ENCODE measurements at places on chromosomes 13 and 19. TPM values are rescaled to one million over a fixed set of nuclear protein-coding genes. Genes with fewer than 3 reads are reported as not detected.

GRCh38 chr19:21098291-21098690, 16.3 kb downstream of the ZNF714 start:
- no peak for DNase-seq

Gene C5AR1
- 320 TPM for polyA plus RNA-seq

Gene IL4I1
- 7.6 TPM for polyA plus RNA-seq

GRCh38 chr19:46847528-46847927, 3.1 kb downstream of the AP2S1 start:
- no peak for DNase-seq

DNA sequence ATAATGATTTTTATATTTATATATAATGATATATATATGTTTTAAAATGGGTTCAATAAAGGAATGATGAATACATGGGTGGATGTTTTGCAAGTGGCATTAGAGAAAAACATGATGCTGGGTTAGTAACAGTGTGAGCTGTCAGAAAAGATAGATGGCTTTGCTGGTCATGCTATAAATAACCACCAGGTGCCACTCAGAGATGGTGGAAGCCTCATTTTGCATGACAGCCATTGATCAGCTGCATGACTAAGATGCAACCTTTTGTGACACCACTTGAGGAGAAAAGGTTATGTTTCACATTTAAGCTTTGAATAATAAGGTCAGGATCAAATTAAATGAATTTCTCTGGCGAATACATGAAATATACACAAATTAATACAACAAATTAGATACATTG, 737.7 kb downstream of the PCDH9 start:
- DNase-seq, result no peak

- no peak for DNase-seq
Observed at GRCh38 chr13:99376924-99377323, 69.7 kb upstream of the GPR183 start.

Gene CYP2F1
- not detected for polyA plus RNA-seq

- no peak for DNase-seq
Observed at GRCh38 chr13:106299621-106300020, 235.8 kb downstream of the EFNB2 start.

Gene CD33
- 264 TPM for polyA plus RNA-seq

Gene PRR36
- not detected for polyA plus RNA-seq

- DNase-seq, result no peak
Observed at GRCh38 chr13:86020351-86021002, 221.3 kb upstream of the SLITRK6 start.

Gene PTGIR
- 14.1 TPM for polyA plus RNA-seq

Gene MEIOSIN
- not detected for polyA plus RNA-seq

DNA sequence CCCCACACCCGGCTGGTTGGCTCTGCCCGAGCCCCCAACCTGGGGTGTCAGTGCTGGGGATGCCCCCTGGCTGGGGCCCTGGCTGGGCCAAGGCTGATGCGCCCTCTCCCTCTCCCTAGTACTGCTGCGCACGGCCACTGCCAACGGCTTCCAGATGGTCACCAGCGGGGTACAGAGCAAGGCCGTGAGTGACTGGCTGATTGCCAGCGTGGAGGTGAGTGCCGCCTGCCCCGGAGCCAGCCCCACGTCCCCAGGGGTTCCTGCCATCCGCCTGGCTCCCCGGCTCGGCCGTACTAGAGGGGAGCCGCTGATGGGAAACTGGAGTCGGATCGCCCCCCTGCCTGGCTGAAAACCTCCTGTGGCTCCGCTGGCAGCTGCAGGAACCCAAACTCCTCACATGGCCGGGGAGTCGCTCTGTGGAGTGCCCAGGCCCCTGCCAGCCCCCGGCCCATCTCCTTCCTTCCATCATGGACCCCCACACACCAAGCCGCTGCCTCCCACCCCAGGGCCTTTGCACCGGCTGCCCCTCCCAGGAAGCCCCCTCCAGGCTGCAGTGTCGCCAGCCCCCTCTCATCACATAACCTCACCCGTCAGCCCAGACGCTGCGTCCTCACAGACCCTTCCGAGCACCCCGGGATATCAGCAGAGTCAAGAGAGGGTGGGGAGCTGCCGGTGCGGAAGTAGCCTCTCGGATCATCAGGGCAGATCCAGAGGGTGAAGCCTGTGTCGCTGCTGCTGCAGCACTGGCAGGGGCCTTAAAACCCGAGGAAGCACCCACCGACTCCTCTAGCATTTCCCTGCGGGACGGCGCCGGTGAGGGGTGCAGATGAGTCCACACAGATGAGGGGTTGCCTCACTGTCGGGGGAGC, 10.6 kb downstream of the NCLN start:
- DNase-seq, result no peak

DNA sequence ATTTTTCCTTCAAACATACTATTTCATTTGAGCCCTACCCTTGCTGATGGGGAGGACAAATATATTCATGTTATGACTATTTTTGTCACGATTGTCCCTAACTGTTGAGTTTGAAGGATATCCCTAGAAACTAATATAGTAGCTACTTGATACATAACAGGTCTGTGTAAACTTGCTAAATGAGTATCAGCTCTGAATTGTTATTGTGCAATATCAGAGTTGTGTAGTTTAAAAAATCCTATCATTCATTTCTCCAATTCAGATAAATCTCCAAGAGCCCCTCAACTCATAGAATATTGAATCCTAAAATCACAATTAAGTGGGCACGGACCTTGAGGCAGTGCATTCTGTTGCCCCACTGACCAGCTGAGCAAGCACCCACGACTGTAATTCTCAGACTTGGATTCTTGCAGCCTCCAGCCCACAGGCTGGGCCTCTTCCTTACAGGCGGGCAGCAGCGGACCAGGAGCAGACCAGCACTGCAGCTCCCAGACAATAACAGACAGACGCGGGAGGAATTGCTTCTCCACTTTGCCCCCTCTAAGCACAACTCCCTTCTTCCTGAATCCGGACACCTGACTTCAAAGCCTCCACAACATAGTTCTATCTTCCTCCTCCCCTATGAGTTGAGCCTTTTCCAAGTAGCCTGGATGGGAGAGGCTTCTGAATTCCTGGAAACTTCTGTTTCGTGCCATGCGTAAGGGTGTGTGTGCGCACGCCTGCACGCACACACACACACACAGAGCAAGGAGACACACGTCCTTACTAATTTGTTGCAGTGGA, 337.6 kb upstream of the ARGLU1 start:
- no peak for DNase-seq

Gene TPTE2
- not detected for polyA plus RNA-seq

- no peak for DNase-seq
Observed at GRCh38 chr19:50005428-50005827, 19.7 kb downstream of the VRK3 start.

DNA sequence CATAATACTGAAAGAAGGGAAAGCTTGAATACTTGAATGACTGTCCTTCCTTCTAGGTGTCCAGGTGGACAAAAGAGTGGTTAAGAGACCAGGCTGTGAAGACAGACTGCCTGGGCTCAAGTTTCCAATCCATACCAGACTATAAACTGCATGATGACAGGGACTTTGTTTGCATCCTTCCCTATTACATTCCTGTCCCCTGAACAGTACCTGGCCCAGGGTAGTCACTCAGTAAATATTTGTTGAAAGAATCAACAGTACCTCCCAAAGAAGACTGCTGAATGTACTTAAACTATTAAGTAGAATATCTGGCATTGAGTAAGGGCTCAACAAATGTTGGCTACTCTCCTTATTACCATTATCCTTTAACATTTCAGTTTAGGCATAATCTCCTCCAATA, 29.7 kb downstream of the MIPEP start:
- no peak for DNase-seq

- DNase-seq, result peak; percentile 14
Observed at GRCh38 chr13:36251526-36251925, 37.2 kb upstream of the SOHLH2 start.

GRCh38 chr19:43464134-43464775, 1.2 kb downstream of the LYPD3 start:
- DNase-seq, result no peak

- no peak for DNase-seq
Observed at GRCh38 chr13:24574847-24575246, 62.3 kb upstream of the PARP4 start.

Gene COG6
- 8.4 TPM for polyA plus RNA-seq

DNA sequence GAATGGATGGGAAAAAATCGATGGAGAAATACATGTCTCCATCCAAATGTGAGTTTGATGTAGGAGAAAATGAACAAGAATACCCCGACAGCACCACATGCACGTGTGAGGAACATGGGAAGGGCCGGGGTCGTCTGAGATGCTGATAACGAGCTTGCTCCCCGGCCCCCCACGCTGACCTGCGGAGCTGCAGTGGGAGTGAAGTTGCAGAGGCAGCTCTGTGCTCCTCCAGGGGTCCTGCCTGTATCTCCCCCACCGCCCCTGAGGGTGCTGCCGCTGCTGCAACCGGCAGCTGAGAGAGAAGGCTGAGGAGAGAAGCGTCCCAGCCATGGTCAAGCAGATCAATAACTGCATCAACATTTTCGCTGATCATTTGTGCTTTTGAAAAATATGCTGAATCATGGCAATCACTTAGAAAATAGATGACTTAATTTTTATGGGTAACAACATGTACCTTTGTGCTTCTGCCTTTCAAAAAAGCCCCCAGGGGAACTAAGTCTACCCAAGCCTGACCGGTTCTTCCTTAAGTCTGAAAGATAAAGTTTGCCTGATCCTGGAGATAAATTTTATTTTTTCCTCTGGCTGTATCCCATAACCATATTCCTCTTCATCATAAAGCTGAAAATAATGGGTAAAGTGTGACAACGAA, 18.2 kb upstream of the NAXD start:
- no peak for DNase-seq

DNA sequence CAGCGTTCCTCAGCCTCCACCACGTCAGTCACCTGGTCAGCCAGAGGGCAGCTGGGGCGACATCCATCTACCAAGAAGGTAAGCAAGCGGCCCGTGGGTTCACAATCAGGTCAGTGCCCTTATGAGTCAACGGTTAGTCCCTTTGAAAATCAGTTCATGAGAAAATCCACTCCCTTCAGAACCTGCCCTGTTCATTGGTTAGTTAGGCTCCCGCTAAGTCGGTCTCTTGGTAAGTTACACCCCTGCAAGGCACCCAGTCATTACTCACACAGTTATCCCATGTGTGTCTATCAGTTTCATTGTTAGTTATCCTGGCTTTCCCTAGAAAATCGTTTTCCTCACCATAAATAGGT, 564 bp downstream of the SIGLECL1 start:
- DNase-seq, result no peak

DNA sequence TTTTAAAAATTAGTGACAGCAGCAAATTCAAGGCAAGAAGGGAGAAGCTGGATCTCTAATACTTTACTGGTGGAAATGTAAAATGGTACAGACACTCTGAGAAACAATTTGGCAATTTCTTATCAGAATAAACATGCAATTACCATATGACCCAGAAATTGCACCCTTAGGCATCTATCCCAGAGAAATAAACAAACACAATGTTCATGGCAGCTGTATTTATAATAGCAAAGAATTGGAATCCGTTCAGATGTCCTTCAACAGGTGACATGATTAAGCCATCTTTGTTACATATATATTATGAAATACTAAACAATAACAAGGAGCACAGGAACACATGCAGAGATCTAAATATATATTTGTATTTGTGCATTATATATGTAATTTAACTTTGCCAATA, 756.5 kb downstream of the SLITRK1 start:
- DNase-seq, result no peak

DNA sequence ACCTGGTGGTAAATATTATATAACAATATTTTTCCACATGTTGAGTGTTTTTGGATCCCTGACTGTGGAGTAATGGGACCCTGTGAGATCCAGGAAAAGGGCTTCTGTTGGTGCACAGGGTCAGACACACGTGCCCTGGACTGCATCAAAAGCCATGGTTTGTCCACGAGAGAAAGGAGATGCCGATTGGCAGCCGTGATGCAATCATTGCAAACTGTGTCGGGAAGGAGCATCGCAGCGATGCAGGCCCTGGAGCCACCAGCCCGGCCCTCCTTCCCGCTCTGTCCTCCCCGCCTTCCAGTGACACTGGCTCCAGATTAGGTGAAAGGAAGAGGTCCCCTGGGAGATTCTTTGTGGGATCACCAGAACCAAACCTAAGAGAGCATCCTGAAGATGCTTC, 9.1 kb downstream of the COL4A2 start:
- DNase-seq, result no peak

- DNase-seq, result no peak
Observed at GRCh38 chr19:34579281-34580054, 97.5 kb downstream of the SCGB2B2 start.

- no peak for DNase-seq
Observed at GRCh38 chr13:33884531-33885220, 66.7 kb downstream of the RFC3 start.

Gene FGF22
- polyA plus RNA-seq, result not detected

DNA sequence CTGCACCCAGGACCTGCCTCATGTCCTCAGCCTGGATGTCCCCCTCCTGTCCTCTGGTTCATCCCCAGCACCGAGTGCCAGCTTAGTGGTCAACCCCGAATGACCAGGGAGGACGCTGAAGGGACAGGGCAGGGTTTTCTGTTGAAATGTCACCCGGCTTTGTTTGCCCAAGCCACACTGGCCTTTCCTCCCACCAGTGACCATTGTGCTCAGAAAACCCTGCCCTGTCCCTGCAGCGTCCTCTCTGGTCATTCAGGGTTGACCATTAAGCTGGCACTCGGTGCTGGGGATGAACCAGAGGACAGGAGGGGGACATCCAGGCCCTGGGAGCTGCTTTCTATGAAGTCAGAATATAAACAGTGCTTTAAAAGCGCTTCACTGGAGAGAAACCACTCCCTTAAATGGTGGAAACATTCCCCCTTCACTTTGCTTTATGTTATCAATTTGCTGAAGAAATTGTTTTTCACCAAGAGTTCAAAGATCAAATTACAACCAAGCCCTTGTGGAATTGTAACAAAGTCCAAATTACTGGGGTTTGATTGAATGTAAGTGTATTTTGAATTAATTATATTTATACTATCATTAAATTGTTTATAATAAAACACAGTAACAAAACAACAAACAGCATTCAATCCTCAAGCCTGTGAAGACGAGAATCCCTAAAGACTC, 21.4 kb downstream of the CARS2 start:
- no peak for DNase-seq

GRCh38 chr19:19860756-19861390, 4.8 kb upstream of the ZNF253 start:
- no peak for DNase-seq

GRCh38 chr13:94444826-94445225, 34.7 kb downstream of the DCT start:
- no peak for DNase-seq

Gene RASGRP4
- 50.3 TPM for polyA plus RNA-seq

Gene FOSB
- polyA plus RNA-seq, result 28.2 TPM

GRCh38 chr19:40245506-40246128, 19.1 kb upstream of the CCNP start:
- DNase-seq, result no peak

- no peak for DNase-seq
Observed at GRCh38 chr13:21322327-21322965, 136.7 kb downstream of the ZDHHC20 start.
